MG63 (cell line): ENCODE measurements at places on chromosomes 1 and 21. TPM values are rescaled to one million over a fixed set of nuclear protein-coding genes. Genes with fewer than 3 reads are reported as not detected.

The WNT2B gene
- 11.0 and 12.0 TPM in 2 replicates for total RNA-seq

The KCNE2 gene
- total RNA-seq = not detected in 2 replicates

The PTPRU gene
- 3.4 and 6.4 TPM in 2 replicates for total RNA-seq

The OR10Z1 gene
- total RNA-seq = not detected in 2 replicates

The LCE1F gene
- total RNA-seq = not detected in 2 replicates

The BRINP2 gene
- not detected in 2 replicates for total RNA-seq

The S100A7A gene
- total RNA-seq = not detected in 2 replicates

The FCGR1A gene
- not detected in 2 replicates for total RNA-seq

The SERINC2 gene
- total RNA-seq = 25.8 and 32.4 TPM in 2 replicates

DNA sequence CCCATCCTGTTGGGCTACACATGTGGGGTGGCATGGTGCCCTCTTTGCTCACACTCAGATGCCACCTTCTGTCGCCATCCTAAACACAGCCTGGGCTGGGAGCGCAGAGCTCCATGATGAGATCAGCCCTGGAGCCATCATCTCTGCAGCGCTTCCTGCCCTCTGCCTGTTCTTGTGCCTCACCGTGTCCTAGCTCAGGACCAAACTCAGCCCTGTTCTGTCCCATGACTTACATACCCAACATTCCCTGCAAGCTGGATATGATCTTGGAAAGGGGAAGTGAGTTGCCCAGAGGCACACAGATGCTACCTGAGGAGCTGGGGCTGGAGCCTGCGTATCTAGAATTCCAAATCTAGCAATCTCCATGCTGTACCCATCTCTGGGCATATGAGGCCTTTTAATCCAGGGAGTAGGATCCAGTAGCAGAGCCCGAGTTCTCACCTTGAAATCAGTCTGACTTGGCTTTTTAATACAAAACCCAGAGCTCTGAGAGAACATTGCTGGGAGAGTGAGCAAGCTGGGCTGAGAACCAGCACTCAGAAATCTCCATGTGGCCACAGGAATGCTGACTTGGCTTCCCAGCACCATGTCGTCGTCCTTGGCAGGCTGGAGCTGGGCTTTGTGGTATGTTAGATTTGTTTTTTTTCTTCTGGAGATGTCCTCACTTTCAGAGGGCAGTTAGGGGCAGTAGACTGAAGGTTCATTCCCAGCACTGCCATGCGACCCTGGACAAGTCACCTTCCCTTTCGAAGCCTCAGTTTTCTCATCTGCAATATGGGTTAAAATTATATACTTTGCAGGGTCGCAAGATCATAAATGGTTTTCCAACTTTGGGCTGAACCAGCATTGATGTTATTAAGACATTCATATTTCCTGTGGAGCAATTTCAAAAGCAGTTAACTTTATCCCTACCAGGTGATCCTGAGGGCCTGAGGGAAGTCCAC is 2.6 kb downstream of the ALPL start:
- peak; percentile 92 for DNase-seq

DNA sequence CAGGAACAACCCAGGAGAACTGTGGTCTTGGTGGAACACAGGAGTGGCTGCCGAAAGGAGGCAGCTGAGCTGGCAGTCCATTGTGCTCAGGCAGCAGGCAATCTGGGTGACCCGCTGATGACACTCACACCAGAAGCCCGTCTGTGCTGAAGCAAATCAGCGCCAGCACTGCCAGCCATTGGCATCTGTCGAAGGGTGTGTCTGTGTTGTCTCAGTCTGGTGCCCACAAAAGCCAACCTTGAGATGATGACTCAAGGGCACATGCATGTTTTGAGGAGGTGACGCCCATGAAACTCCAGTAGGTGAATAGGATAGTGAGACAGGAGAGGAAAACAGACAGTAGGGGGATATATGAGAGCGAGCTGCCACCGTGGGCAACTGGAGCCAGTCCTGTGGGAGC is 167.3 kb downstream of the KAZN start:
- DNase-seq = peak; percentile 44

DNA sequence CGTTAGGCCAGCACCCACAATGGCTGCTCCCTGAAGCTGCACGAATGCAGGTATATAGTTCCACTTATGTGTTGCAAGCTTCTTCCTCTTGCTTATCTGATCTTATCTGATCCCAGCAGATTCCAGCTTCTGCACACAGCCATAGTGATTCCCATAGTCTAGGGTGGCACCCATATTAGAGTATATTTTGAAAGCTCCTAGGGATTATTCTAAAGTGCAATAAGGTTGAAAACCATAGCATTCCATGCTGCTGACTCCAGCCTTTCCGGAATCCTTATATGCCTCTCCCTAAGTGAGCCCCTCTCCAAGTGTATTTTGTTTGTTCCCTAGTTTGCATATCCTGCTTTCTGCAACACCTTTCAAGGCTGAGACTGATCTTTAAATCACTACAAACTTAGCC is 432.0 kb downstream of the SETD4 start:
- no peak for DNase-seq

DNA sequence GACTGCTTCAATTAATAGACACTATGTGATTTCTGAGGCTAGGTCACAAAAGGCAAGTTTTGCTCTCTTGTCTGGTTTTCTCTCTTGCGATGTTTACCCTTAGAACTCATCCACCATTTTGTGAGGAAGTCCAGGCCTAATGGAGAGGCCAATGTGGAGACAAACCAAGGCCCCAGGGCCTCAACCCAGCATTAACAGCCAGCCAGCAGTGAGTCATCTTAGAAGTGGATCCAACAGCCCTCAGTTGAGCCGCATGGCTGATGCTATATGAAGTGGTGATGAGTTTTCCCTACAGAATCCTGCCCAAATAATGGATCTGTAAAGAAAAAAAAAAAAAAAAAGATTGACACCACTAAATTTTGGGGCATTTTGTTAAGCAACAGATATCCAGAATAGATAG is 95.1 kb downstream of the DNTTIP2 start:
- no peak for DNase-seq

DNA sequence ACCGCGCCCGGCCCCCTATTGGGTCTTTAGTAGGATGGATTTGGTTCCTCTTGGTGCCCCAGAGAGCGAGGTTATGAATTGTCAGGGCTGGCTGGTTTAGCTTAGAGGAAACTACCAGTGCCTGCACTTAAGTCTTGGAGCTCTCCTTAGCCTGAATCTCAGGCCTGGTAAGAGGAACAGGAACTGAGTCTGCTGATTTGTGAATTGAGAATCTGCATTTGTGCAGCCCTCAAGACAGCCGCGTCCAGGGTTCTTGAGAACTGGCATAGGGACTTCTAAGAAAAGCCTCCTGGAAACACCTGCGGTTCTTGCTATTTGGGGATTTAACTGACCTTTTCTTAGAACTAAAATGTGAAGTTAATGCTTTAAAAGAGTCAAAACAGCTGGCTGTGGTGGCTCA is 1.7 kb downstream of the NECAP2 start:
- DNase-seq = no peak

GRCh38 chr1:114099268-114099667 is 54.4 kb downstream of the SYT6 start:
- DNase-seq = no peak

GRCh38 chr21:24594082-24594481 is 1013.2 kb downstream of the MRPL39 start:
- no peak for DNase-seq

DNA sequence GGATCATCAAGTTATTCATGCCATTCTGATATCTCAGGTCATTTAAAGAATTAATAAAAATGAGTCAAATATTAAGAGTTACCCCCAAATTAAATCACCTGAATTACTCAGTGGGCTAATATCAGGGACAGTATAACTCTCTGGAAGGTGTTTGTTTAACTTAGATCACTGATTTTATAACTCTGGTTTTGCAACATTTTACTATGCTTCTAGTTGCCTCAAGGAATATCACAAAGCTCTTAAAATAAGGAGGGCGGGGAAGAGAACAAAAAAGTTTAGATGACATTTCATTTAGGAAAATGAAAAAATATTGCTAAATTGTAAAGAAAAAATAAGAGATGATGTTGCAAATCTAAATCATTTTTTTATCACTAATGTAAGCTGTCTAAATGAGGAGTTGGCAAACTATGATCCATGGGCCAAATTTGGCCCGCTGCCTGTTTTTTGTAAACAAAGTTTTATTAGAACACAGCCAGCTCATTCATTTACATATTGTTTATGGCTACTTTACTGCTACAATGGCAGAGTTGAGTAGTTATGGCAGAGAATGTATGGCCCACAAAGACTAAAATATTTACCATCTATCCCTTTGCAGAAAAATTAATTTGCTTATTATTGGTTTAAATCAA is 31.9 kb upstream of the SLC19A2 start:
- DNase-seq = peak; percentile 9

GRCh38 chr1:85124091-85124490 is 75.8 kb upstream of the MCOLN3 start:
- DNase-seq = no peak

DNA sequence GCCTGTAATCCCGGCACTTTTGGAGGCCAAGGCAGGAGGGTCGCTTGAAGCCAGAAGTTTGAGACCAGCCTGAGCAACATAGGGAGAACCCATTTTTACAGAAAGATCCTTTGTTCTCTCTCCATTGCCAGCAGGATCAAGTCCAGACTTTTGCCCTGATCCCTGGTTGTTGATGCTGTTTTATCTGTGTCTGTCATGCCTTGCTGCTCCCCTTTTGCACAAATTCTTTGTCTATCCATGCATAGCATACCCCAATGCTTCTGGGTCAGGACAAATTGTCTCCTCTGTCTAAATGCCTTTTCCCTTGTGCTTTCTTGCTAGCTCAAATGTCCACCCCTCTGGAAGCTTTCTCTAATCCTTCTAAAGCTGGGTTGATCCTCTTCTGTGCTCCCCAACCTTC is 25.3 kb upstream of the FAAH start:
- DNase-seq = no peak

DNA sequence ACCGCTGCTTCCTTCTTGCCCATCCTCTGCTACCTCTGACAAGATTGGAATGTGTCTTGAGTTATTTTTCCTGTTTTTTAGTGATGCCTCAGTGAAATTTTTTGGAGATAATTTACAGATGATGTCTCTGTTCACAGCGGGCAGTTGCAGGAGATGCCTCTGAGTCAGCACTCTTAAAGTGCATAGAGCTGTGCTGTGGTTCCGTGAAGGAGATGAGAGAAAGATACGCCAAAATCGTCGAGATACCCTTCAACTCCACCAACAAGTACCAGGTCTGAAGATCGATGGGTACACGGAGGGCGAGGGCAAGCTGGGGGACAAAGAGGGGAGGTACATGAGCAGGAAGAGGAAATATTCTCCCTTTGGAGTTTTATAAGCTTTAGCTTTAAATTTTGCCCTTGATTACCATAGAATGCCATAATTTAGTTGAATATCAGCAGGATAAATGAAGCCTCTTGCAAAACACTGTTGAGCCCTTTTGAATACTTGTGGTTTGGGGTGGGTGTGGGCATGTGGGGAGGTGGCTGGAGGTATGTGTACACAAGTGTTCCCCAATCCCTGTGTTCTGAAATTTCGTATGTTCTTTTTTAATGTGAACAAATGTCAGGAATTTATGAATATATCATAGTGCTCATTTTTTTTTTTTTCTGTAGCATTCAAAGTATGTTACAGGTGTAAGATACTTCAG is 19.8 kb downstream of the ATP1A1 start:
- no peak for DNase-seq

DNA sequence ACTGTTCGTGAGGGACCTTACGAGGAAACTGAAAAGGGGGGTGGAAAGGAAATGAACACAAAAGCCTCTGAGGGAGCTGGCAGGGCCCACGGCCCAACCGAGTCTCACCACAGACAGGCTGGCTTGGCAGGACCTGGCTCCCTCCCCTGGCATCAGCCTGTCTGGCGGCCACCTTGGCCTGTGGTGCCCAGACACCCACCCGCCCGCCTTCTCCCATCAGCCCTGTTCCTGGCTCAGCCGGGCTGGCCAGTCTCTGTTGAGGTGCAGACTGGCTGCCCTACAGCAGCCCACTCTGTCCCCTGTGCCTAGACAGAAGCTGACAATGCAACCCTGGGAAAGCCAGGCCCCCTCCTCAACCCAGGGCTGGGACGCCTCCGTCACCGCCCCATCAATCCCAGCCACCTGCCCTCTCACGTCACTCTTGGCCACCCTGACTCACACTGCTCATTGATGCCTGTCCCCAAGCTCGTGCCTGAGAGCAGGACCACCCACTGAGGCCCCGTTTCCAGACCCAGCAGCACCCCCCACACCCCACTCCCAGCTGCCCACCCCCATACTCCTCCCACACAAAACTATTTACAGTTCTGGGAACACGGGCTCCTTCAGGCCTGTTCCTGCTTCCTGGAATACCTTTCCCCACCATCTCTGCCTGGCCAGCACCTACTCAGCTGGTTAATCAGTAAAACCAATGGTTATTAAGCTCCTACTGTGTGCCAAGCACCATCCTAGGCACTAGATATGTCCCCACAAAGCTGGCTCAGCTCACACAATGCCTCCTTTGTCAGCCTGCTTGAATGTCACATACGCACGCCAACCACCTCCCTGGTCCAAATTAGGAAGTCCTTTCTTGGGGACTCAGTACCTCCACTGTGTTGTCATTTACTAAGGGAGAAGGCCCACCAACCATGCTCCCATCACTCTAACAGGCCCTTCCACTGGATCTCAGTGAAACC is 22.7 kb downstream of the SDC3 start:
- DNase-seq = no peak

- DNase-seq = peak; percentile 41
These were observed 623 bp downstream of the GNG4 start for GRCh38 chr1:235648954-235649367.

DNA sequence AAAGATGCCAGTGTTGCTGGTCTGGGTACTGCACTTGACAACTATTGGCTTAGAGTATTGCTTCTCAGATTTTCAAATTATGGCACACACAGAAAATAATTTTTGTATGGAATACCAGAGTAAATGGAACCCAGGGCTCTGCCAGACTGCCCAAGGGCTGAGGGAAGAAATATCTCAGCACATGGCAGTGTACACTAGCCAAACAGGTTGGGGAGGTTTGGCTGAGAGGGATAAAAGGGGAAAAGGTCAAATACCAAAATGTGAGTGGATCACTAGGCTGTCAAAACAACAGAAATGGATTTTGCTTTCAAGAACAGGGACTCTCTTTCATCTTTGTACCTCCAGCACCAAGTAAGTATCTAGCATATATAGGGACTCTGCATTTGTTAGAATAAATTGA is 3.0 kb upstream of the RGS8 start:
- no peak for DNase-seq

GRCh38 chr1:173406783-173407230 is 70.3 kb upstream of the PRDX6 start:
- no peak for DNase-seq

- no peak for DNase-seq
These were observed 1332.4 kb upstream of the ADGRL2 start for GRCh38 chr1:80468356-80468755.

GRCh38 chr1:209590405-209590804 is 6.9 kb downstream of the CAMK1G start:
- DNase-seq = peak; percentile 58

GRCh38 chr1:221376286-221376685 is 365.6 kb downstream of the DUSP10 start:
- no peak for DNase-seq
